Activated CD4-positive, alpha-beta T cell treated with anti-CD3 and anti-CD28 coated beads, Interleukin-2, amount 10 ng/mL, durations not matched to agents 7 days and 5 days (primary cell): ENCODE measurements at places on chromosomes 12 and 14.

DNA sequence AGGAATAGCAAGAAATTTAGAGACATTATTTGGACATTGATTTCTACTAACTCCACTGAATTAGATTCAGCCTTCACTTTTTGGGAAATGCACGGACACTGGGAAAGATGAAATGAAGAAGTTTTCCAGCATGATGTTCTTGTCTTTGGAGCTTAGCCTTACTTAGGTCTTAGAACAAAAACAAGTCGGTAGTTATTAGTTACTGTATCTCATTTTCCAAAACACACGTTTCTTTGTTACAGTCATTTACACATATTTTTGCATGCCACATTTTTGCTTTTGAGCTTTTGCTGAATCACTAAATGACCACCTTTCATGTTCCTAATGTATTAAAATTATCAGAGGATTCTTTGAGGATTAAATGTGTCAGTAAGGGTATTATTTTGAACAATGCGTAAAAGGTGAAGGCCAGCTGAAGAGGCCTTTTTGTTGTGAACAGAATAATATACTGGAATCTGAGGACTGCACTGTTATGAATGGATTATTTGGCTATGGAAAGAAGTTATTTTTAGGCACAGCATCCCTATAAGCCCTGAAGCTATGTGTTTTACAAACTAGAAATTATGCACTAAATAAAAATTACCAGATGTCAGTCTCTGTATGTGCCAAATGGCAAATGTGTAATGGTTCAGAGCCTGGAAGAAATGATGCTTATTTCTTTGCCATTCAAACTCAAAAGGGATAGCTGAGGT lies 138.2 kb downstream of the SRGAP1 start:
- DNase-seq: no peak

GRCh38 chr12:130552483-130552996 lies 163.6 kb downstream of the RIMBP2 start:
- DNase-seq: no peak

GRCh38 chr12:104997541-104997940 lies 11.4 kb downstream of the NOPCHAP1 start:
- no peak for DNase-seq

- DNase-seq: no peak
These were observed 101.1 kb downstream of the BMP4 start for GRCh38 chr14:53855574-53855973.

DNA sequence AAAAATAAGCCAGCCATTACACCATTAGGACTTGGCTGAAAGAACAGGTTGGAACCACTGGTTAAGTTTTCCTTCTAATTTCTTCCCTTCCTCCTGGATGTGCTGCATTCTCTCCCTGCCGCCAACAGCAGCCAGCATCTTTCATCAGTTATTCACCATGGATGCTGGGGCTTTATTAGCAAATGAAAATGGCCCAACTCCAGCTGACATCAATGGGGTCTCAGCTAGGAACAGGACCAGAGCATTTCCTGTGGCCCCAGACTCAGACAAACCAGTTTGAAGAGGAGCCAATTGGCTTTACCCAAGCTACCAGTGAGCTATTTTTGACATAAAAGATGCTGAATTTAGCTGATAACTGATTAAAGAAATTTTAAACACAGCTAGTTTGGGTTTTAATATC lies 26.0 kb upstream of the TBX5 start:
- no peak for DNase-seq

DNA sequence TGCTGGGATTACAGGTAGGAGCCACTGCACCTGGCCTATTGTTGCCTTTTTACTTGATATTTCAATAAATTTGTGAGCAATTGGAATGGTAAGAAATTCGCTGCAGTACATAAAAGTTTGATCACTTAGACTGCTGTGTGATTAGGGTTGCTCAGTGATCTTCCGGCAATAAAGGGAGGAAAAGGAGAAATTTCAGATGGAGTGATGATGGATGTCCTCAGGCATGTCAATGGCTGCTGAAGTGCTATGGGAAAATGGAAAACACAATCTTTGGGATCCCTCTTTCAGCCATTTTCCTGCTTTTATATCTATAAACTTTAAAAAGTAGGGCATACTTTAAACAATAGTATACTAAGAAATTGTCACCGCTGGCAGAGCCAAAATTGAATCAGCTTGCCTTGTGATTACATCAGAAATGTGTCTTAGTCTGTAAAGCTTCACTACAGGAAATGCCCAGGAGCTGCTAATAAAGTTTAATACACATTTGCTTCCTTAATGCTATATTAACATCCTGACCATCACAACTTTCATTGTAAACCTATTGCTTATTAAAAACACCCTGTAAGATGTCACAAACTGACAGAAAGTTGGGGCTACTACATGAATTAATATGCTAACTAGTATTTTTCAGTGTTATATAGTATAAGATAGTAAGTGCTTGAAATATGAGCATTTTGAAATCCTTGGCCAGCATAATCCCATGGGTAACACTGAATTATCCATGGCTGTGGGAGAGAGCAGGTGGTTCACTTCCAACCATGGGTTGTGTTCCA lies 13.7 kb upstream of the FBXL14 start:
- no peak for DNase-seq
